ENCODE measurements at places on chromosomes 5 and 9.

DNA sequence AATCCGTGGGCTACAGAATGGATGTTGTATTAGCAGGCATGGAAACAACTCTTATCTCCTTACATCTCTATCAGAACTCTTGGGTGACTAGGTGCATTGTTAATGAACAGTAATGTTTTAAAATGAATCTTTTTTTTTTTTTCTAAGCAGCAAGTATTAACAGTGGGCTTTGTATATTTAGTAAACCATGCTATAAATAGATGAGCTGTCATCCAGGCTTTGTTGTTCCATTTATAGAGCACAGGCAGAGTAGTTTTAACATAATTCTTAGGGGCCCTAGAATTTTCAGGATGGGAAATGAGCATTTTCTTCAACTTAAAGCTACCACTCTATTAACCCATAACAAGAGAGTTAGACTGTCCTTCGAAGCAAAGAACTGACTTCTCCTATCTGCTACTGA, 233.7 kb upstream of the ADAMTSL1 start:
- no peak for DNase-seq

GRCh38 chr5:5983261-5983980, 394.9 kb downstream of the MED10 start:
- no peak for DNase-seq

- no peak for DNase-seq
Measured at GRCh38 chr9:23850690-23851629, 24.9 kb upstream of the ELAVL2 start.

DNA sequence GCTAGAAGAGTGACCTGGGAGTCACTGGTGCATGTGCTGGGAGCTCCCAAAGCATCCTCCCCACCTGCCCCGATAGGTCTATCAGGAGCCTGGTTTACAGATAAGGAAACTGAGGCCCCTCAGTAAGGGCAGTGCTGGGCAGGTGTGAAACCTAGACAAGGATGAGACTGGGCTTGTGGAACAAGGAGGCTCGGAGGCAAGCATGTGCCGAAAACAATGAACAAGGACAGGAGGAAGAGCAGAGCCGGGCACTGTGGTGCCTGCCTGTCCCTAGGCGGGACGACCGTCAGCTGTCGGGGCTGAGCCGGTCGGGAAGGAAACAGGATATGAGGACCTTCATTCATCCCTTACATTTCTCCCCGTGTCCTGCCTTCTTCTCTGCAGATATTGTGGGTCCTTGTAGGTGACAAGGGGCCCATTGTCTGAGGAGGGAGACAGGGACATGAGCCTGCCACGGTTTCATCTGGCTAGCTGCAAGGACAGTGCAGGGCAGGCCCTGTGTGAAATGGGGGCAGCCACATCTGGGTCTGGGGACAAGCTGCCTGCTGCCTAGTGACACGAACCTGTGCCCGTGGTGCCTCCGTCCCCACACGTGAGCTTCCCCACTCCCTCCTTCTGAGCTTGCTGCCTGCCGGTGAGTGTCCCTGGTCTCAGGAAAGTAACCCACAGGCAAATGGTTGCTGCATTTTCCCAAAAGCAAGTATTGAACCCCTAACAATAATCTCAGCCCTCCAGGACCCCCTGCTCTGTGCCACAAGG, 18.6 kb downstream of the FGD3 start:
- peak; percentile 30 for DNase-seq

GRCh38 chr9:107486674-107487520, 2.7 kb downstream of the KLF4 start:
- no peak for DNase-seq

DNA sequence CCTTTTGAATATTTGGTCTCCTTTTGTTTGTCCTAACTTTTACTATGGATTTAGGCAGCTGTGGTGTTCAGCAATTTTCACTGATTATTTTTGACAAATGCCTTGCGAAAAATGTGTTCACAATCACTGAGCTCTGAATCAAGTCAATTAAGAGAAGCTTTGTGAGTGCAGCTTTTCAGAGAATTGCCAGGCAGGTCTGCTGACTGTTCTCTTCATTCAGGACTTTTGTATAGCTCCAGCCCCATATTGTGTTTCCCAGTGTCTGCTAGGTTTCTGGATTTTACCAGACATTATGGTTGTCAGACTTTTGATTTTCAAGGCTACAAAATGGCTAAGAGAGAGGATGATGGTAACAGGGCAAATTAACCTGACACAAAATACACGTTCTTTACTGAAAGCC, 1055.9 kb downstream of the CDH18 start:
- DNase-seq = no peak

- DNase-seq = no peak
Measured at GRCh38 chr5:178490935-178491652, 99.1 kb downstream of the COL23A1 start.

GRCh38 chr5:137114529-137114928, 384.6 kb downstream of the SPOCK1 start:
- DNase-seq = no peak

- DNase-seq = peak; percentile 74
Measured at GRCh38 chr5:157761690-157762621, 18.4 kb downstream of the LSM11 start.

DNA sequence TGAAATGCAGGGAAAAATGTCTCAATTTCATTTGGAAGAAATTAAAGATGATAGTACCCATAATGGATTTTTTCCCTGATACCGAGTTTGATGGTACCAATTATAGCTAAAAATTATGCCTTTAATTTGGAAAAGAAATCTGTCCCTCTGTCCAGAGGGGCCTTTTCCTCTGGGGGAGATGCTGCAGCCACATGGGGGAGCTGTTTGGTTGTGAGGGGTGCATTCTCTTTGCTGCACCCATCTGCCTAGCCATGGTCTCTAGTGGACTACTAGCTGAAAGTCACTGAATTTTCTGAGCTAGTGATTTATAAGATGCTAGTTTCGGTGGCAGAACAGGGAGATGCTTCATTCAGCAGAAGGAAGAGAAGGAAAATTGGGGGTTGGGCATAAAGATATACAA, 9.6 kb downstream of the SEC61B start:
- peak; percentile 30 for DNase-seq

- no peak for DNase-seq
Measured at GRCh38 chr9:113477661-113478060, 14.1 kb downstream of the RGS3 start.

- DNase-seq = no peak
Measured at GRCh38 chr5:87729781-87730180, 317.1 kb upstream of the CCNH start.

- DNase-seq = no peak
Measured at GRCh38 chr5:174183701-174184100, 138.2 kb downstream of the NSG2 start.

Measured in hematopoietic multipotent progenitor cell treated with erythropoietin and hydrocortisone succinate and interleukin-3 and kit ligand, for 8 days (in vitro differentiated cells).